Activated T-helper 2 cell treated with anti-CD3 and anti-CD28 coated beads, Interferon-gamma antibody, Interleukin-2, Interleukin-4, amounts not matched to agents 10 μg/mL and 5 μg/mL and 100 μg/mL, durations not matched to agents 14 hours and 24 hours and 36 hours (primary cell): ENCODE measurements at places on chromosomes 12 and 14.

- peak; percentile 78 for DNase-seq
These were observed 22.1 kb upstream of the NINJ2 start for GRCh38 chr12:685388-685787.

- no peak for DNase-seq
These were observed 187.9 kb upstream of the STXBP6 start for GRCh38 chr14:25237845-25238244.

GRCh38 chr12:85322715-85323114 lies 42.7 kb downstream of the ALX1 start:
- no peak for DNase-seq

DNA sequence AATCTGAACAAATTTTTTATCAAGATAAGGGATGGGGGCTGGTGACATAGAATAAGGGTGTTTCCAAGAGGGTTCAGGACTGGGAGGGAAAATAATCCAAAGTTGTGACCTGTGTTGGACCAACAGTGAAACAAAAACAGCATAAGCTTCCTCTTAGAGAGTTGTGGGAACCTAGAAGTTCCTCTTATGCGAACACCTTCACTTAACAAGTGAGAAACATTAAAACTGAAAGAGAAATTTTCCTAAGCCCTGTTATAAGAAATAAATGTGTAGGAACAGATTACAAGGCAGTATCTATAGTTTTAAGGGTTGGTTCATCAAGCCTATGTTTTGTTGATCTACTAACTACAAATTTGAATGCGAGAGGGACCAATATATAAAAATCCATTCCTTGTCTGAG lies 58.4 kb downstream of the LLPH start:
- DNase-seq = no peak

DNA sequence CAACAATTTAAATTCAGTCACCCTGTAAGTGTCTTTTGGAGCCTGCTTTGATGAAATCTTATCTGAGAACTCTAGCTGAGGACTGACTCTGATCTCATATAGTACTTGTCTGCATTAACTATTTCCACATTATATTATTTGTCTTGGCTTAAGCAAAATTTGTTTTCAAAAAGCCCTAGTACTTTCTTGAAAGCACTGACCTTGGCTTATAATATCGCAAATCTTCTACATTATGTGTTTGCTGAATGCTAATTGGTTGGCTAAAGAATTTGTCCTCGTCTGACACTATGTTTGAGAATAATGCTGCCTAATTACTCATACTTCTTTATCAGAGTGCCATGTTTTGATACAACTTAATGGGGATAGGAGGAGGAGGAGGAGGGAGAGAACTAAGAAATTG lies 46.9 kb upstream of the FLRT2 start:
- no peak for DNase-seq

GRCh38 chr12:105864316-105864715 lies 274.4 kb downstream of the NUAK1 start:
- no peak for DNase-seq

GRCh38 chr12:95460896-95461295 lies 13.1 kb upstream of the METAP2 start:
- no peak for DNase-seq

GRCh38 chr12:92418381-92418780 lies 272.7 kb upstream of the BTG1 start:
- no peak for DNase-seq

DNA sequence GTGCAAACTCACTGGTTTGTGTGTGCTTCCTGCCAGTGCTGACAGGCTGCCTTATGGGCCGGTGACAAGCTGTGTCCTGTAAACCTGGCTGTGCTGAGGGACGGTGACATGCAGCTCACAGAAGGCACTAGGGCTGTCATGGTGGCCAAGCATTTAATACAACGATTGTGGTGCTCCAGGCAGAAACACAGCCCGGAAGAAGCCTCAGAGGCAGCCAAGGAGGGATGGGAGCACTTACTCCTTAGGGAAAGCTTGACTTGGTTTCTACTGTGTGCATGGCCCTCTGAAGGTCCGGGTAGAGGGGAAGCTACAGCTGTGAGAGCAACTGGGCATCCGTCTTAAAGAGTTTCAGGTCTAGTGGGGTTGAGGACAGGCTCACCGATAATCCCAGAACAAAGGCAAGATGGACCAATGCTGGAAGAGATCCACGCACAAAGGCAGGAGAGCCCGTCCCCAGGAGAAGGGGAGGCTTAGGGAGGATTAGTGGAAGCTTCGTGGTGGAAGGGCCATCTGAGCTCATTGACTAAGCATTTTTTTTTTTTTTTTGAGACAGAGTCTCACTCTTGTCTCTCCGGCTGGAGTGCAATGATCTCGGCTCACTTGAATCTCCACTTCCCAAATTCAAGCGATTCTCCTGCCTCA lies 10.7 kb upstream of the MCRS1 start:
- DNase-seq = no peak

- DNase-seq = no peak
These were observed 40.8 kb downstream of the FBXO21 start for GRCh38 chr12:117149431-117149830.

DNA sequence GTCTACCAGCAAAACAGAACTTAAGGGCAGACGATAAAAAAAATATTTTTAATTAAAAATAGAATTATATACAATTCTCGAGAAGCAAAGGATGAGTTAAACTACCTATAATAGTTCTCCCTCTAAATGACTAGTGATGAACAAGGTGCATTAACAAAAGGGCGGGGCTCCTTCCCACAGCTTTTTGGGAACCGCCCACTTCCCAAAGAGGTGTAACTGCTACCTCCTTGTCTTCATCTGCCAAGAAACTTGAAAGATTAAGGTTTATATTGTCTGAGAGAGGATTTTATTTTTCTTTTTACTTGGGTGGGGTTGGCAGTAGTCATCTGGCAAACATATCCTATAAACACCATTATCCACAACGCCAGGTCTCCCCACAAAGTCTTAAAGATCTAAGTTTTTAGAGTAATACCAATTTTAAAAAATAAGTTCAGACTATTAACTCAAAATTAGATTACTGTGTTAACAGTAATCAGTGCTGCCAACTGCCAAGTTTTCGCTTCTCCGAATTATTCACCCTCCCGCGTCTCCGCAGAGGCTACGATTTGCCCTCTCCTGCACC lies 938 bp downstream of the RALGAPA1 start:
- no peak for DNase-seq

DNA sequence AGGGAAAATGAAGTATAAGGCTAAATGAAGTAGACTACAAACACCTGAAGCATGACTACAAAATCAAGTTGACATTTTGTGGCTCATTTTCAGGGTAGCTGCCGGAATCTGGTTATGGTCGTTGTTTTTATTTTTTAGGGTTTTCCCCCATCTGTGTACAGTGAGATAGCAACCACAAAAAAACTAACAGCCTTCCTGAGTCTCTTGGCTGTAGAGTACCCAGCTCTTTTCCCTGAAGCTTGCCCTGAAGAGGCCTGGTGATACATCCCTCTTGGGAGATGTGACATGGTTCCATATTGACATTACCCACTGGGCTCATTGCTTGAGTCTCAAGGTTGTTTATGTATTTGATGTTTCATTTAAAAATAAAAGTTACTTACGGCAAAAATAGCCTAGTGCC lies 424.0 kb downstream of the ZFP36L1 start:
- DNase-seq = no peak

- DNase-seq = no peak
These were observed 5.9 kb downstream of the ZFYVE21 start for GRCh38 chr14:103721334-103722120.

DNA sequence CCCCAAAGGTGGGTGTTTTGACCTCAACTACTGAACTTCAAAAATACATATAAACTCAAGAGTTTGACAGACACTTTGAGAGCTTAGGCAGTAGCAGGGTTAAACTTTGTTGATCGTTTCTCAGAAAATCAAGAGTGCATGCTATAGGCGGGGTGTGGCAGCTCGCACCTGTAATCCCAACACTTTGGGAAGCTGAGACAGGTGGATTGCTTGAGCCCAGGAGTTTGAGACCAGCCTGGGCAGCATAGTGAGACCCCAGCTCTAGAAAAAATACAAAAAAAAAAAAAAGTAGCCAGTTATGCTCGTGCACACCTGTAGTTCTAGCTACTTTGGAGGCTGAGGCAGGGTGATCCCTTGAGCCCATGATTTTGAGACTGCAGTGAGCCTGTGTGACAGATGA lies 12.3 kb downstream of the NANOG start:
- DNase-seq = no peak

- no peak for DNase-seq
These were observed 282.4 kb upstream of the TMEM132C start for GRCh38 chr12:127984386-127985055.

DNA sequence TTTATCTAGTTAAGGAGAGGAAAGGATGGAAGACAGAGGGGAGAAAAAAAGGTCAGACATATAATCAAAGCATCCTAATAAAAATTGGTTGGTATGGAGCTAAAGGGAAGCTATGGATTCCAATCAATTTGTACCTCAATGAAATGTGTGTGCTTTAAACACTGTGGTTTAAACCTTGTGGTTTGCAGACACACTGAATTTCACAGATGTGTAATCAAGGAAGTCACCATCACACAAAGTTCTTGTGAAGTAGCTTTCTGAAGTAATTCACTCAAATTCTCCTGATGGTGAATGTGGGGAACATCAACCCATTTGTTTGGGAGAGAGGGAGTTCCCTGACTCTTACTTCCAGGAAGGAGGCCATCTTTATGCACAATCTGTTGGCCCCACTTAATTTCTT lies 243.3 kb upstream of the KRR1 start:
- no peak for DNase-seq
